ENCODE measurements at places on chromosomes 11 and 22.

DNA sequence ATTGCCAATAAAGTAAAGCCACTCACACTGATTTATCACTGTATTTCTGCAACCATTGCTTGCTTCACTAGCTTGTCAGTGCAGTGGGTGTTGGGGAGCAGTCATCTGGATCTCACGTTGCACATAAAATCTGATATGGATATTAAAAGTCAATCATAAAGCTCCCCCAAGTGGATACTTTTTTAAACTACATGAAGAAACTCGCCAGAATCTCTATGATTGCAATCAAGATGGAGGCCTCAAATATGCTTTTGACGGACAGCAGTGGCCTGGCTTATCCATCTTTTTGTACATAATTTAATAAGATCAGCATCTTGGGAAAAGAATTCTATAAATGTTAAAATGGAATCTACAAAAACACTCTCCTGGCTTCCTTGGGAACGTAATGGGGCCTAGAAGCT lies 137.7 kb downstream of the WT1 start:
- no peak for DNase-seq

- DNase-seq: no peak
These were observed 10.2 kb downstream of the DKK3 start for GRCh38 chr11:11998091-11998781.

DNA sequence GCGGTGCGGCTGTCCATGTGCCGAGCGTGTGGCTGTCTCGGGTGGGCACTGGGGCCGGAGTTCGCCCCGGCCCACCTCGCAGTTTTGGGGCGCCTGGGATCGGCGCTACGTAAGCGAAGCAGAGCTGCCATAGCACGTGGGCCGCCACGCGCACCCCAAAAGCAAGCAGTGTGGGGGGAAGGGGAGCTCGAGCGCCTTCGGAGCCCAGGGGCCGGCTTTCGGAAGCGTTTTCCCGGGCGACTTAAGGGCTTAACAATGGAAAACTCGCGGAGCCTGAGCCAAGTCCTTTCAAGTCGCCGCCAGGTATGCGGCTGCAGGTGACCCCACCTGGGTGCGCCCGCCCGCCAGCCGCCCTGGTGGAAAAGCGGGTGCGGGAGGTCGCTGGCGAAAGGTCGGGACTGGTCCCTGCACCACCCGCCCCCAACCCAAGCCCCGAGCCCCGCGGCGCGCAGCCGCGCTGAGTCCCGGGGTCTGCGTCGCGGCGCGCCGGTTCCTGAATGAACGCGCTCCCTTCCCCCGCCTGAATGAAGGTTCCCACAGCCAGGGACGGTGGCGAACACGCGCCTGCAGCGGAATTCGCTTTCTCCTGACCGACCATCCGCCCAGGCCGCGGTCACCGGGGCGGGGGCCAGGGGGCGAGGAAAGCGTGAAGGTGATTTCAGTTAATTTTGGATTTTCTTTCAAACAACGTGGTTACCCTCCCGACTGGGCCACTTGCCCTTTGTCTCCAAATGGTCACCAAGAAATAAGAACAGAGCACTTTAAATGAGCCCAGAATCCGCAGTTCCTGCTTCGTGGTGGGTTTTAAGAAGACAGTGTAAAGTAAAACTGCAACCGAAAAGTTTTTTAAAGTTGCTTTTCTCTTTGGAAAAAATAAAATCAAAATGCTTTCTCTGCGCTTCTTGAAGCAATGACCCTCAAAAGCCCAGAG lies 2.8 kb upstream of the CCND1 start:
- no peak for DNase-seq

GRCh38 chr11:10076458-10077141 lies 217.4 kb downstream of the SBF2 start:
- DNase-seq: no peak

DNA sequence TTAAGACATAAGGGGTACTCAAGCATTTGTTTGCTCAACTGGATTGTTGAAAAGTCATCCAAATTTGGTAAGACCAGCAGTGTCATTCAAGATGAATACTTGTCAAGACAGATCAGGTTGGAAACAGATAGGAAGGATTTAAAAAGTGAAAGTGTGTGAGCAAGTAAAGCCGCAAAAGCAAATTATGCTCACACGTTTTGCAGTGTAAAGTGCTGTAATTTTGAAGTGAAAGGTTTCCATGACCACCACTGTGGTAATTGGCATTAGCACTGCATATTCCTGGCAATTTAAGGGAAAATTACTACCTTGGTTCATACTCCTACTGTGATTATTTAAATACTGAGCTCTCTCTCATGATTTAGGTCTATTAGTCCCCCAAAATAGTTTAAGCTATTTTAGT lies 704.1 kb upstream of the CCDC179 start:
- no peak for DNase-seq

GRCh38 chr11:69326622-69327219 lies 32.8 kb downstream of the MYEOV start:
- no peak for DNase-seq

DNA sequence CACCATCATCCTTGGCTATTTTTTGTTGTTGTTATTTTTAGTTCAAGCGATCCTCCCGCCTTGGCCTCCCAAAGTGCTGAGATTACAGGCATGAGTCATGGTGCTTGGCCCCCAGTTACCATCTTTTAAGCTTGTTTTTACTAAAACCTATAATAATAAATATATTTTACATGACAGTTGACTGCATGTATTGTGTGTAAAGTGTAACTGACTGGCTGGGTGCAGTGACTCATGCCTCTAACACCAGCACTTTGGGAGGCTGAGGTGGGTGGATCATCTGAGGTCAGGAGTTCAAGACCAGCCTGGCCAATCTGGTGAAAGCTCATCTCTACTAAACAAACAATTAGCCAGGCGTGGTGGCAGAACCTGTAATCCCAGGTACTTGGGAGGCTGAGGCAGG lies 386.2 kb downstream of the TENM4 start:
- no peak for DNase-seq

- no peak for DNase-seq
These were observed 74.0 kb downstream of the USP35 start for GRCh38 chr11:78262691-78263090.

- no peak for DNase-seq
These were observed 49.7 kb downstream of the MRTFA start for GRCh38 chr22:40586781-40587180.

DNA sequence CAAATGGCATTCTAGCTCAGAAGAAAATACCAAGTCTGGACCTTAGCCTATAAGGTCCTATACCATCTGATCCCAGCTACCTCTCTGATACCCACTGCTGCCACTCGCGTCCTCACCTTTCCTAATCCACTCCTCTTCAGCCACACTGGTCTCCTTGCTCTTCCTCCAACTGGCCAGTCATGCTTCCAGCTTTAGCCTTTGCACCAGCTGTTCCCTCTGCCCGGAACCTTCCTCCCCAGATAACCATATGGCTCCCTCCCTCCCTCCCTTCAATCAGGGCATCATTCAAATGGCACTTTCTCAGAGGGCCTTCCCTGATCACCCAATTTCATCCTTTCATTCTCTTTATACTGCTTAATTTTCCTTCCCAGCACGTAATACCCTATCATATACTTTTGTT lies 67.9 kb downstream of the KCNC1 start:
- DNase-seq: no peak

GRCh38 chr11:9899676-9900075 lies 235.8 kb downstream of the SWAP70 start:
- no peak for DNase-seq

DNA sequence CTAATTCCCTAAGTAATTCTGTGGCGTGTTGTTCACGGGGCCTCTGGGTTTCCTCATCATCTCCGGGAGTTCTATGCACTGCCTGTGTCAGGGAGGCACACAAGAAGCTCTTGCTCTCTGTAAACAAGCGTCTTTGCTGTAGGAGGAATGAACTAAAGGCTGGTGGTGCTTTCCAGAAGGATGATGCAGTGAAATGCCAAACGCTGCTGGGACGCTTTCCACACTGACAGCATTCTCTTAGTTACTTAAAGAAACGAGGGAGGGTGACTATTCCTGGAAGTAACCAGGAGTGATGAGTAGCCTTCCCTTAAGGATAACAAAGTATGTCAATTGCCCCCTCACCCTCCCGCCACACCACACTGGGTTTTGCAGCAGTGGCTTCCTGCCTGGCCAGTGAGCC lies 38.5 kb upstream of the NUP50 start:
- DNase-seq: no peak

DNA sequence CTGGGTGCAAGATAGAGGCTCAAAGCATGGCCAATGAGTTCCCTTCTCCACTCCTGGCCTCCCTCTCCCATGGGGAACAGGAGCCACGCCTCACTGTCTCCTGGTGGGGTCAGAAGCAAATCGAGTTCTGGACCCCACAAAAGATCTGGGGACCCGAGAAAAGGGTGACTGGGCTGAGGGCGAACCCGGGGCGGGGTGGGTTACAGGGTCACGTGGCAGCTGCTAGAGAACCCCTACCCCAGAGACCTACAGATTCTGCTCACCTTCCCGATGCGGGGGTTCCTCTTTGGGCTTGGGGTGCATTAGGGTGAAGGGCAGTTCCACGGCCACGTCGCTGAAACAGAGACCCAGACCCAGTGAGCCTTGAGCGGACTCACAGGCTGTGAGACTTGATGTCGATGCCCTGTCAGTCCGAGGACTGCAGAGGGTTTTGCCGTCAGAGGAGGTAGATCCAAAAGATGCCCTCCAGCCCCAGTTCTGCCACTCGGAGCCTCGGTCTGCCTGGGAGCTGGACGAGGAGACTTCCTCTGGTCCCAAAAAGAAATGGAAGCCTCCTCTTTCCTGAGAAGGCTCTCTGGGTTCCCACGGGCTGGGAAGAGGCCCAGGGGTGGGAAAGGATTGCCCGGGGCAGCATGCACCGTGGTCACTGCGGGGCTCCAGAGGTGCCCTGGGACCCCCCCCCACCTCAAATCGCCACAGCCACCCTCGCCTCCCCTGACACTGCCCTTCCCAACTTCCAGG lies 28.2 kb downstream of the TPBGL start:
- DNase-seq: no peak

GRCh38 chr22:39806109-39806508 lies 87.5 kb downstream of the ENTHD1 start:
- no peak for DNase-seq

- no peak for DNase-seq
These were observed 45.6 kb downstream of the OR4D9 start for GRCh38 chr11:59556917-59557348.

- DNase-seq: no peak
These were observed 868 bp upstream of the SYCE3 start for GRCh38 chr22:50563413-50564160.

- DNase-seq: no peak
These were observed 4.3 kb upstream of the UCP3 start for GRCh38 chr11:74013141-74013540.

- no peak for DNase-seq
These were observed 17.7 kb downstream of the PHLDB1 start for GRCh38 chr11:118625036-118625690.

DNA sequence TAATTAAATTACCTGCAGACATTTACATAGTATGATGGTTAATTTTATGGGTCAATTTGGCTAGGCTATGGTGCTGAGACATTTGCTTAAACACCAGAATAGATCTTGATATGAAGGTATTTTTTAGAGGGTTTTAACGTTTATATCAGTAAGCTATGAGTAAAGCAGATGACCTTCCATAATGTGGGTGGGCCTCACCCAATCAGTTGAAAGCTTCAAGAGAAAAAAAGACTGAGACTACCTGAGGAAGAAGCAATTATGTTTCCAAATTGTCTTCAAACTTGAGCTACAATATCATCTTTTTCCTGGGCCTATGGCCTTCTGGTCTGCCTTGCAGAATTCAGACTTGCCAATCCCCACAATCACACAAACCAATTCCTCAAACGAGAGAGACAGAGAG lies 498.8 kb upstream of the API5 start:
- no peak for DNase-seq

- no peak for DNase-seq
These were observed 2.4 kb downstream of the DRD4 start for GRCh38 chr11:639332-639955.

GRCh38 chr11:47908198-47908597 lies 60.0 kb upstream of the NUP160 start:
- DNase-seq: no peak

DNA sequence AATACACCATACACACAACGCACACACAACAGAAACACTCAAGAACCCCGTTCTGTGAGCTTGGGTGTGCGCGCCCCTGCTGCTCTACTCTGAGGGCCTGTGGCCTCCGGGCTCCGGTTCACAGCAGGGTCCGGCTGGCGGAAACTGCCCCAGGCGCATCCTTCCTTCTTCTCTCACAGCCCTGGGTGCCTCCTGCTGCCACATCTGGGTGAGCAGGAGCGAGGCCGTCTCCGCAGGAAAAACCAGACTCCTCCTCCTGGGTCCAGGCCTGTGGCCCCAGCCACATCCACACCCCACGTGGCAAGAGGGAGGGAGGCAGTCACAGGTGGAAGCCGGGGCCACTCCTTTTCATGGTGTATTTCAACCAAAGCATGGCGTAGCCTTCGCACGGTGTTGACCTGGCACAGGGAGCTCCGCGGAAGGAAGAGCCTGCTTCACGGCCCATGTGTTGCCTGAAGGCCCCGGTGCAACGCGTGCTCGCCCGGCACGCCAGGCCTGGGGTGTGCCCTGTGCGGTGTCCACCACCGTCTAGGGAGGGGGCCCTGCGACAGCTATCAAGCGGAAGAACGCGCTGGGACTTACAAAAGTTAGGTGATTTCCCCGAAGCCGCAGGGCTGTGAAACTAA lies 1502.7 kb downstream of the TBC1D22A start:
- no peak for DNase-seq

- no peak for DNase-seq
These were observed 25.9 kb downstream of the GRAP2 start for GRCh38 chr22:39926753-39927152.

DNA sequence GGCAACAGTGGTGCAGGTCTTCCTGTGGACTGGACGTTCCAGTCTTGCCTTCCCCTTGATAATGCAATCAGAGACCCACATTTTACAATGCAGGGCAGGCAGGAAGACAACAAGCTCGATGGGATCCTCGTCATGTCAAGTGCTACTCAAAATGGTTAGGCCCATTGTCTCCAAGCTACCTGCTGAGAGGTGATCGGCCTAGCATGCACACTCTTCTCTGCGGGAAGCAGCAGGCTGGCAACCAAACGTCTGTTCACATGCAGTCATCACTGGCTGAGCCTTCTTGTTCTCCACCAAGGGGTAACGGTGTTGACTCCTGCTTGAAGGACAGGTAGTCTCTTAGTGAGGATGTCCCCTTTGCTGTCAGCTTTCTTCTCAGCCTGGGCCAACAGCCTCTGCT lies 25.5 kb upstream of the CD82 start:
- DNase-seq: peak; percentile 72

DNA sequence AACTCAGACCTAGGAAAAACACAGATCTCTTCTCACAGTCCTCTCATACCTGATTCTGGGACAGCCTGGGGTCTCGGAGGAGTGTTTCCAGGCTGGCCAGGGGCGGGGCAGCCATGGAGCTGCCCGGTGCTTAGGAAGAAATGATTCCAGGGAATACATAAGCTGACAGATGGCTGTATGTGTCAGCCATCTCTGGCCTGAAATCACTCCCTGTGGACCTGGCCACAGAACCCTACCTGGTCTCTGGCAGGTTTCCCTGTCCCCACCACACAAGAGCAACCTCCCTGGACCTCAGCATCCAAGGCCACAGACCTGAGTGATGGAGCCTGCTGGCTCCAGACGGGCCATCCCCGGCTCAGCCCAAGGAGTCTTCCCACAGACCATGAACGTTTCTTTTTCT lies 10.0 kb downstream of the GGA1 start:
- DNase-seq: no peak

GRCh38 chr11:13009476-13009920 lies 382 bp downstream of the RASSF10 start:
- no peak for DNase-seq

Data from NCI-H1092 (cell line).